Stimulated activated CD8-positive, alpha-beta memory T cell treated with anti-CD3 and anti-CD28 coated beads, Interleukin-4, amount 100 ng/mL, for 1 hour (primary cell): ENCODE measurements at places on chromosomes 5 and 9.
A peak's percentile ranks its signal among the peaks of the same experiment; 100 is the strongest.

DNA sequence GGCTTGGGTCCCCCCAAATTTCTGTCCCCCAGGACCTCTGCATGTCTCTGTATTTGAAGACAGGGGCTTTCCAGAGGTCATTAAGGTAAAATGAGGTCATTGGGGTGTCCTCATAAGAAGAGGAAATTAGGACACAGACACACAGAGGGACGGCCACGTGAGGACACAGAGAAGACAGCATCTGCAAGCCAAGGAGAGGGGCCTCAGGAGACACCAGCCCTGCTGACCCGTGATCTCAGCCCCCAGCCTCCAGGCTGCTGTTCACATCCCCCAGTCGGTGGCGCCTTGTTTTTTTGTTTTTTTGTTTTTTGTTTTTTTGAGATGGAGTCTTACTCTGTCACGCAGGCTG is 1.2 kb upstream of the CCDC183 start:
- DNase-seq, result no peak

- DNase-seq, result no peak
Measured at GRCh38 chr5:126182971-126183695, 240.1 kb upstream of the GRAMD2B start.

DNA sequence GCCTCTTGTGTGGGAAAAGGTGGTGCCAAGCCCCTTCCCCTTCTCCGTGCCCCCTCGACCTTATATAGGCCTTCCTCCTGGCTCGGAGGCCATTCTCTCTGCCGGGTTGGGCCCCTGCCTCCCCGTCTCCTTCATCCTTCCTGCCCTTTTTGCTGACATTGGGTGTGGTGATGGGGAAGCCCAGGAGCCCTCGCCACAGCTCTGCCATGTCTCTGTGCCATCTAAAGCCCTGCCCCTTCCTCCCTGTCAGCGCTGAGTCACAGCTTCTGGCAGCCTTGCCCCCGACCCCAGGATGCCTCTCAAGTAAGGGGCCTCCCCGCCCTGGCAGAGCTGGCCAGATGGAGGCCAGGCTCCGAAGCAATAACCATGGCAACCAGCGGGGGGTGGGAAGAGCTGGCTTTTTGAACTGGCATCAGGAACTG is 30.4 kb downstream of the JADE2 start:
- peak; percentile 41 for DNase-seq

- no peak for DNase-seq
Measured at GRCh38 chr5:165004175-165004574, 1498.8 kb downstream of the MAT2B start.

DNA sequence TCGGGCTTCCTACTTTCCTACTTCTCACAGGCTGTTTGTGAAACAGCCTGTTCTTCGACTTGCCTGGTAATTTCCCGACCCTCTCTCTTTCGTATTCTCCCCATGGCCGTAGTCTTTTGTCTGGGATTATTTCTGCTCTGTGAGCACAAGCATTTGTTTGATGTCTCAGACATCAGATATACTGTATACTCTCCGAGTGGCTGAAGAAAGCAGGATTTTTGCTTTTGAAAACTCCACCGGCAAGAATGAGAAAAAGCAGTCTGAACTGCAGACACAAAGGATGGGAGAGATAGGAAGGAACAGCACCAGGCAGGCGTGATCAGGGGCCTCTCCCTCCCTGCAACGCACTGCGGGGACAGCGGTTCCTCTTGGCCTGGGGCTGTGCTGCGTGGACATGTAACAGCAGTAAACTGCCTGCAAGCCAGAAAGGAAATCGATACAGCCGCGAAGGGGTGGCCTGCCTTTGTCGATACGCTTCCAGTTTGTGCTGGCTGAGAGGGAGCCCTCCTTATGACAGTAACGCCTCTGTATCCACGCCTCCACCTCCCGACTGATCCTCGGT is 313.9 kb upstream of the TLE4 start:
- no peak for DNase-seq

- no peak for DNase-seq
Measured at GRCh38 chr5:43192558-43193180, 644 bp downstream of the NIM1K start.

DNA sequence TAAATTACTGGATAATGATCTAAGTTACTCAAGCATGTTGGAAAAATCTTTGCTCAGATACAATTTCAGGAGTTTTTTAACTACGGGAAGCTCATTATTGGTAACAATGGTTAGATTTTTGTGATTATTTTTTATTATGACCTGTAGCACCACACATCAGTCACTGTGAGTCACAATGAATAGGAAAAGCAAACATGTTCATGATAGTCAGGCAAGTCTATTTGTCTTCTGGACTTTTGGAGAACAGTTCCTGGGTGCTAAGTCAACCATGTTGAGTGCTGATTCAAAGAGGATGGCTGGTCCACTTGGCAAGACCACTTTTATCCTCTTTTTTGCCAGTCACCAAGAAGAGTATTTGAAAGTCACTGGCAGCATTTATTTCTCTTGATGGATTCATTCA is 403.2 kb downstream of the KIF4B start:
- DNase-seq, result no peak

DNA sequence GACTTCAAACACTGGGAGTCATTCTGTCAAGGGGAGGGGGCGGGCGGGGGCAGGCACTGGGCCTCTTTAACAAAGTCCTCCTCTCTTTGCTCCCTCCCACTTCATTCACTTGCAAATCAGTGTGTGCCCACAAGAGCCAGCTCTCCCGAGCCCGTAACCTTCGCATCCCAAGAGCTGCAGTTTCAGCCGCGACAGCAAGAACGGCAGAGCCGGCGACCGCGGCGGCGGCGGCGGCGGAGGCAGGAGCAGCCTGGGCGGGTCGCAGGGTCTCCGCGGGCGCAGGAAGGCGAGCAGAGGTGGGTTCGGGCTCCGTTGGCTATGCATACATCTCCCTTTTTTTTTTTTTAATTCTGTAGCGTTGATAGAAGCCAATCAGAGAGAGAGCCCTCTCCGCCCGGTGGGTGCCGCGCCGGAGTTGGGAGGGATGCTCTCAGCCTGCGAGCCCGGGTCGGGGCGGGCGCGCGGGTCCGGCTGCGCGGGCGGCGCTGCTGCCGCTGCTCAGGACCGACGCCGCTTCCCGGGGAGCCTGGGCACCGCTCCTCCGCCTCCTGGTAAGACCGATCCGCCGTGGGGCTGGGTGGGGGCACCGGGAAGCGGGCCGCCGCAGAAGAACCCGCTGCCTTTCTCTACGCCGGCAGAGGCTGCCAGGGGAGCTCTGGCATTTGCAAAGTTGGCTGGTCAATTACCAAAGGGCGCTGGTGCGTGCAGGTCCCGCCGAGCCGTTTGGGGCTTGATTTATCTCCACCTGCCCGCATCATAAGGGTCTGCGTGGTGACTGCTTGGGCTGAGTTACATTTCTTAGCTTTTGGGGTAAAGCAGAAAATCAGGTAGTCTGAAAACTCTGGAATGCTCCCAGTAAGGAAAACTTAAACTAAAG is at the start of gene CDH6:
Gene CDH6 (plus strand): TSS at position 96 of the 877 bp plus-strand sequence. CDS start 73,788 bp downstream, outside the sequence.
- DNase-seq, result no peak
